NCI-H774 (cell line): ENCODE measurements at places on chromosomes 2 and 18.
A peak's percentile ranks its signal among the peaks of the same experiment; 100 is the strongest.

GRCh38 chr2:74572178-74572925 lies 17.8 kb downstream of the DOK1 start:
- no peak for DNase-seq

GRCh38 chr2:226215902-226216503 lies 583.6 kb downstream of the IRS1 start:
- DNase-seq: peak; percentile 41

GRCh38 chr2:169298007-169298406 lies 64.3 kb downstream of the LRP2 start:
- DNase-seq: no peak

DNA sequence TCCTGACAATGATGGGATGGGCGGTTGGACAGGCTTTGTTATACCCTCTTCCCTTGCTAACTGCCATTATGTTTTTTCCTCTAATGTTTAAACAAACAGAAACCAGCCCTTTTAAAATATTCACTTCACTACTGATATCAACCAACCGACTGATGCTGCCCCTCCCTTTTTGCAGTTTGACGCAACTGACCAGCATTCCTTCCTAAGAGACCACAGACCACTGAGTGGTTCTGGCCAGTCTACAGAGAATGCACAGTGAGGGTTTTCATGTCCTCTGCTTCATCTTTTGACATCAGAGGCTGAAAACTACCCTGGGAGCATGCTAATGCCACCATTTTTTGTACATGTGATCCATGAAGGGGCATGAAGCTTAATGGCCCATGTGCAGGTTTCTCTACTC lies 85.3 kb downstream of the CYP26B1 start:
- no peak for DNase-seq

DNA sequence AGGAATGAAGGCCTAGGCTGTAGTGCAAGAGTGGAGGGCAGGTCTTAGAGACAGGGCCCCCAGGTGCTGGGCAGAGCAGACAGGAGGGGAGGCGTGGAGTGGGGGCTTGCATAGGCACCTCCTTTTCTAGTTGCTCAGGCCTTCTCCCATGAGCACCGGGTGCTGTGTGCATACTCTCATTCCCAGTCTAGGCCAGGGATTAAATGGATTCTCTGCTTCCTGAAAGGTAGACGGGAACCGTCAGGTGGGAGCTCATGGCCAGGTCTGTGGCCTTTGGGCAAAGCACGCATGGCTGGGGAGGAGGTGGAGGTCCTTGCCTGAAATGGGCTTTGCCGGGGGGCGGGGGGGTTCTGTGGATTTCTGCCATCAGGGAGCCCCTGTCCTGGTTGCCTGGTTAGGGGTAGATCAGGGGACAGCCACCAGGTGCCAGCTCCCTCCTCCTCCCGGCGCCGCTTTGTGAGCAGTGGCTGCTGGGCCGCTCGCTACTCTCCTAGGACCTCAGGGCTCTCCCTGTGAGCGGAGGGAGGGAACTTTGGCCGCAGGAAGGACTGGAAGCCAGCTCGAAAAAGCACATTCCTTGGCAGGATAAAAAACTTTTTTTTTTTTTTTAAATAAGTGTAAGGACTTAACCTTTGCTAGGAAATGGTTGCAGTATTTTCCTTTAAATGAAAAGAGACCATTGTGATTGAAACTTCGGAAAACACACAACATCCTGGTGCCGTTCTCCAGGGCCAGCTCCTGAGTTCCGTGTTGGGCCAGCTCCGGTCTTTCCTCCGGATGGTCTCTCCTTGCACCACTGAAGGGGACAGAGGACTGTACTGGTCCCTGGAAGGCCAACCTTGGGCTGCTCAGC lies 82.8 kb upstream of the HAAO start:
- no peak for DNase-seq
